Kidney glomerular epithelial cell (primary cell): ENCODE measurements at places on chromosomes 2 and 18.

DNA sequence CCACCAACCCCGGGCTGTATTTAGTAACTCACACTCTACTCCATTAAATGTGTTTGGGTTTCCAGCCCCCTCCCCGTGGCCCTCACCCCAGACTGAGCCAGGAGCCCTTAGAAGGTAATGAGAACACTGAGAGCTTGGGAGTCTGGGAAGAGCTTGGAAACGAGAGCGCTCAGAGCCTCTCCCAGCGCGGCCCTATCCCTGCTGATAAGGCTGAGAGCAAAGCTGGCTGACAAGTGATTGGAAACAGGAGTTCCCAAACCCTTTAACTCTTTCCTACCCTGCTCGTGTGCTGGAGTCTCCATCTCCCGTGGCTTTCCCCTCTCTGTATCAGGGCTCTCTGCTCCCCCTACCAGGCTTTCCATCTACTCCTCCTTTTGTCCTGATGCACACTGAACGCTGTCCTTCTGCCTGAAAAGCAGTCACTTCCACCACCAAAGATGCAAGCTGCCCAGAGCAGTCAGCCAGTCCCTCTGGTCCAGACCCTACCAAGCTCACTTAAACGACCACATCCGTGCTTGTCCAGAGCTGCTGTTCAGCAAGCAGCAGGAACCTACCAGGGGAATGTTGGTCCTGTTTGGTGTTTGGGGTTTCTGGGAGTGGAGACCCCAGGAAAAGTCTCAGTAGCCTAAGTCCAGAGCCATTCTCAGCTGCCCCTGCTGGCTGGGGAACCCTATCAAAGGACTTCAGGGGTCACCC, 100.0 kb upstream of the PKDCC start:
- no peak for DNase-seq

GRCh38 chr2:175709248-175709647, 292.8 kb downstream of the LNPK start:
- no peak for DNase-seq

DNA sequence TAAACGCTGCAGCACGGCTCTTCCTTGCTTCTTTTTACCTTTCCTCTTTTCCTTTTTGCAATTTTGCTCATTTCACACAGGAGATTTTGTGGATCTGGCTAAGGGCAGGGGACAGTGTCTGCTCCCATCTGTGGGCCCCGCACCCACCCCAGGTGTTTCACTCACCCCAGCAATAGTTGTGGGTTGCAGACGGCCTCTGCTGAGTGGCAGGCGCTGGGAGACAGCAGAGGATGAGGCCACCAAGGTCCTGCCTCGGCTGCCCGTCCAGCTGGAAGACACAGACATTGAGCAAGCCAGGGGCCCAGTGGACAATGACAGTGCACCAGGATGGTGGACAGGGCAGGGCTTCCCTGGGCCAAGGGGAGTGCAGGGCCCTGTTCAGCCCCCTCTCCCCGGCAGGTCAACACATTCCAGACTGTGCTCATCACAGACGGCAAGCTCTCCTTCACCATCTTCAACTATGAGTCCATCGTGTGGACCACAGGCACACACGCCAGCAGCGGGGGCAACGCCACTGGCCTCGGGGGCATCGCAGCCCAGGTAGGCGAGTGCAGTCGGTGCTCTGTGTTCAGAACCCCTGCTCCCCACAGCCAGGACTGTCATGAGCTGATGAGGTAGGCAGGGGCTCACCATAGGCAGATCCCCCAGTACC, 35.0 kb downstream of the SNED1 start:
- DNase-seq, result no peak

- no peak for DNase-seq
Observed at GRCh38 chr2:46068636-46069035, 228.6 kb upstream of the EPAS1 start.

DNA sequence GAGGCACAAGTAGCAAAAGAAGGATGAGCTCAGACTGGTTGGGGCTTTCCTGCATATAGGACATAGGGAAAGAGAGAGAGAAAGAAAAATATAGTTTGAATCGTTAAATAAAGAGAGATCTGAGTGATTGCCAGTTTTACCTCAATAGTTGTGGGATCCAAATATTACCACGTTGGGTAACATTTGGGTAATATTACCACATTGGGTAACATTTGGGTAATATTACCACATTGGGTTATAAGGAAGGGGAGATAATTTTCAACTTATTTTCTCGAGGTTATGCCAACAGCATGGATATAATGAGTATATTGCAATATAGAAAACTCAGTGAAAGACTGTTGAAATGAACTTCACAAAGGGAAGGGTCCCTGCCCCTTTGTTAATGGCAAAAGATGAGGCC, 20.7 kb downstream of the SP140 start:
- no peak for DNase-seq

DNA sequence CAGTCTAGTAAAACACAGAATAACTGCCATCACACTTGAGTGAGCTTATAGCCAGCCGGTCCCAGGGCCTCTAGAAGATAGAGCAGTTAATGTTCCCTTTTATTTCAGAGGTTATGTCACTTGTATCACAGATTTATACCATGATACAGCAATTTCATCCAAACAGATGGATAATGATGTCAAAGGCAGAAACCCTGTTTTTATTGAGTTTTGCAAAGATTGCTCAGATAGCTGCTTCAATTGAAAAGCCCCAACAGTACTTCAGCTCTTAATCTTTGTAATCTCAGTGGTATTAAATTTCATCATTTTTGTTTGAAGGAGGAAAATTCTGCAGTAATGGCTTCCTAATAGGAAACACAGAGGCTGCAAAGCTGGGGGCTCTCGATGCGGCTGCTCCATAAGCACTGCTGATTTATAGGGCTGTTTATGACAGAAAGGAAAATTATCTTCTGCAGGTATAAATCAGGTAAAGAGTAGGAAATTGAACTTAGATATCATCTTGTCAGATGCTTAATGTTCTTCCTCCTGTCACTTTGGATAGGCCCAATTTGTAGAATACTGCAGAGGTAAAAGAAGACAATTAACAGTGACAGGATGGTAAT, 112.3 kb downstream of the LNPK start:
- no peak for DNase-seq

DNA sequence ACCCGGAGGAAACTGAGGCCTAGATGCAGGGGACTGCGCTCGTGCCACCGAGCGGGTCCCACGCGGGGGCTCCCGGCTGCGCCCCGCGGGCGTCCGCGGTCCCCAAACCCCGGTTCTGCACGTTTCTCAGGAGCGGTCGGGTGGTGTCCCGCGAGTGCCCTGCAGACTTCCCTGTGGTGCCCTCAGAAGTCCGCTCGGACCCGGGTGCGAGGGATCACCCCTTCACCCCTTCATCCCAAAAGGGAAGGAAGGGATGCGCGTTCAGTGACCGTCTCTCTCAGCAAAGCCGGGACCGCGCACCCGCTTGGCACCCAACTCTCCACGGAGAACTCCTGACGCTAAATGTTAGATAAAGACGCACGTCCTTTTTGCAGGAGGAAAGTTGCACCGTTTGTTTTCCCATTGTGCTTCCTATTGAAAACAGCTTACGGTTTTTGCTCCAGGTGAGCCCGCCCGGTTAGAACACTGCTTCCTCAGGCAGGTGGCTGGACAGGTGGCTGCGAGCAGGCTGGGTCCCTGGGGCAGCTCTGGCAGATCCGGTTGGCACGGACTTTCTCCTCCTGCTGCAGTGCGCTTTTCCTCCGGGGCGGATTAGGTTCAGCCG, 779 bp downstream of the DGKD start:
- DNase-seq, result no peak

DNA sequence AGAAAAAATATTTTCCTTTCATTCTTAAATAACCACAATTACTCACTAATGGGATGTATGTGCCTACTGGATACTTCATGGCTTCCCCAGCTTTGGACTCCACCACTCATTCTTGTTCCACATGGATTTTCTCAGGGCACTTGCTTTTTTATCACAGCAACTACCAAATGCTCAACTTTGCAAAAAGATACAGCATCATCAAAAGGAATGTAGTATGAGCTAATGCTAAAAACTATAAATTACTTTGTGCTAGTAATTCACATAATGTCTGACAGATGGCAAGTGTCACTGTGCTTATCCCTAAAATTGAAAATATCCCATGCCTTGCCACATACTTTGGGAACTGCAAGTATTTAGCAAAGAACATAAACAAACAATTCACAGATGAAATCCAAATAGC, 130.4 kb upstream of the ZFP36L2 start:
- DNase-seq, result peak; percentile 55

- peak; percentile 63 for DNase-seq
Observed at GRCh38 chr2:138373993-138374408, 127.6 kb upstream of the SPOPL start.

DNA sequence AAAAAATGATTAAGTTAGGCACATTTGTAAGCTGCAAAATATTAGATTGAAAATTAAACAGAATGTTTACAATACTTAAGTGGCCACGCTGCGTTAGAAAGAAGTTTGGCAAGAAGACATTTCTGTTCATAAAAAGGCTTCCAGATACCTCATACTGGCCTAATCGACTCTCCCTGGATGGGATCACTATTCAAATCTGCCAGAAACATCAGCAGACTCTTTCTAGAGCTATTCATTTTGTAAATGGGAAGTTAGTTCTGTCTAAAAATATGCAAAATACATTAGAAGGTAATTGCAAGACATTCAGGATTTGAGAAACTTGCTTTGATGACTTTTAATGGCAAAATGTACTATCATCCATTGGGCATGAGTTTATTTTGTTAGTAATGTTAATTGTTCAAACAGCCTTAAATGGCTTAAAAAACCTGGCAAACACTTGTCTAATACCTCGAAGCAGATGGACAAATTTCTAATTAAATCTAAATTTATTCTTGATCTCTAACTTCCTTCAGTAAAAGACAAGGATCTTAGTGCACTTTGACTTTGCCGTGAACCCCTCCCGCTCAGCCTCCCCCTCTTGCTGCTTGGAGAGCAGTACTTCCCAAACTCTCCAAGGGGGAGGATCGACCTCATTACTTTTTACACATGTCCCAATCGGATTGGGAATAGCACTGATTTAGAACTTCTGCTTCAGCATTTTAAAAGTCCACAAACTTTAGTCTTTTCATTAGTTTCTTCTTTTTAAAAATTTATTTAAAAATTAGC, 103.5 kb downstream of the SMIM21 start:
- DNase-seq, result no peak

DNA sequence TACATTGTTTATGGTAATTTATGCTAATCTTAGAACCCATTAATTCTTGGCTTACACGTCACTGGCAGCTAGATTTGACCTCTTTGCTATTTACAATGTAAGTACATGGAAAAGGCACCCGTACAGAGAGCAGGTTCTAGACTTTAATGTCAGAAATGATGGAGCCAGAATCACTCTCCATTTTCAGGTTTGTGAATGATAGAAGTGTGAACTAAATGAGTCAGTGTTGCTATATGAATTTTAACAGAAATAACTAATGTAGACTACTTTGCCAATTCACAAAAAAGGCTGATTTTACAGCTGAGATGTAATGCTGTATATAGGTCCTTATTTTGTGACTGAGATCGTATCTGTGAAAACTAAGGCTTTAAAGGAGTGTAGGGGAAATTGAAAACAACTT, 214.6 kb downstream of the LDLRAD4 start:
- DNase-seq, result no peak

DNA sequence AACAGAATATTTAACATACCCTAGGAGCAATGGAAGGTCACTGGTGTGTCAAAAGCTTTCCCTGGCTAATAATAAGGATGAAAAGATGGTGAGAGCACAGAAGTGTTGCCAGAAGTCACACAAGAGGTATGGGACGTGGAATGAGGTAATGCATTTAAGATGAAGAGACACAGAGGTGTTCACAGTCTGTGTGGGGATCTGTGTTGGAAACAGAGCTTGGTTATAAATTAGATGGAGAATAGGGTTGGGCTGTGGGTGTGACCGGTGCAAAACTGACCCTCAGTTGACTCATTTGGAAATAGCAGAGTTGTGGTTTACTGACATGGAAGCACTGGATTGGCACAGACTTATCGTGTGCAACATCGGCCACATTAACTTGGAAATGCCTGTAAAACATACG, 372.5 kb downstream of the SATB2 start:
- DNase-seq, result no peak

DNA sequence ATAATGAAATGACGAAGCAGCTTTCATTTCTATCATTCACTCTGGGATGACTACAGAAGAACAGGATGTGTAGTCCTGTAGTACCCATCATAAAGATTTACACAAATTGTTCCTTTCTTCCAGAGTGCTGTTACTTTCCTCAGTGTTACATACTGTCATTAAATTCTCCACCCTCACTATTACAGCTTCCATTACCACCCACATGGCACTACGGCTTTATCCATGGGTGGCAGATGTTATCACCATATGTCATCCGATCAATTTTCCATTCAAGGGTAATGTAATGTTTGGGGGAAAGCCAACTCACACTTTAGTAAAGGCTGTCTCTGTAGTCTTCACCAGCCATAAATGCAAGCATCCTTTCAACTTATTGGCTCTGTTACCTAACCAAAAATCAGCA, 7.1 kb upstream of the CSRNP3 start:
- DNase-seq, result no peak

- no peak for DNase-seq
Observed at GRCh38 chr2:240948905-240949790, 43.0 kb downstream of the CROCC2 start.

DNA sequence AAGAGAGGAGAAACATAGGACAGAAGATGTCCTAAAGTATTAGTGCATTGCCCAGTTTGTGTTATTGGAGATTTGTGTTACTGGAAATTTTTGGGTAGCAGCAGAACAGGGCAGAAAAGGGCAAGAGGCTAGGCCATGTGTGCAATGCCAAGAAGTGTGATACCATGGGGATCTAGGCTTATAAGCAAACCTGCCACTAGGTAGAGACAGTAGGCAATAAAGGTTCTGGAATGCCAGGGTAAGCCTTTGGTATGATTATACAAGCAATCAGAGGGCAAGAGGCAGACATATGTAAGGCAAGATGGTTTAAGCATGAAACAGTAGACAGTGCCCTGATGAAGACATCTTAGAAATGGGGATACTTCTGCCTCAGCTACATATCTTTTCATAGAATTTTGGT, 12.3 kb upstream of the CERS6 start:
- no peak for DNase-seq

- DNase-seq, result no peak
Observed at GRCh38 chr2:2328848-2329247, 2.2 kb downstream of the MYT1L start.

- DNase-seq, result no peak
Observed at GRCh38 chr2:67240507-67240906, 156.6 kb upstream of the ETAA1 start.

DNA sequence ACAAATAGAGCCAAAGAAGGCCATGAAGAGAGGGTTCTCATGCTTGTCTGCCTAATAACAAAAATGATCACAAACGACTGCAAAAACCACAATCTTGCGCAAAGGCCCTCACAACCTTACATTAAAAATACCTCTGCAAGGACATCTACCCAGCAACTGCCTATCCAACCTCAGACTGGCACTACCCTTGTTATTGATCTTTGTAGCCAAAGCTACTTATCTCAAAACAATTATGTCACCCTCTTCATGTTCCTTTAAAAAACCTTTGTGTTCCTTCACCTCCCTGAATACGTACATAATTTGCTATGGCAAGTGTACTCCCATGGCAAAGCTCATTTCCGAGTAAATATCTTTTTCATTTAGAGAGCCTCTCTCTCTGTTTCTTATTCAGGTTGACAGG, 44.1 kb downstream of the TMEM163 start:
- no peak for DNase-seq

GRCh38 chr2:44938287-44939105, 3.0 kb upstream of the SIX3 start:
- no peak for DNase-seq

GRCh38 chr2:12555012-12555645, 161.6 kb upstream of the TRIB2 start:
- peak; percentile 91 for DNase-seq
